ENCODE measurements at places on chromosomes 16 and 17.

DNA sequence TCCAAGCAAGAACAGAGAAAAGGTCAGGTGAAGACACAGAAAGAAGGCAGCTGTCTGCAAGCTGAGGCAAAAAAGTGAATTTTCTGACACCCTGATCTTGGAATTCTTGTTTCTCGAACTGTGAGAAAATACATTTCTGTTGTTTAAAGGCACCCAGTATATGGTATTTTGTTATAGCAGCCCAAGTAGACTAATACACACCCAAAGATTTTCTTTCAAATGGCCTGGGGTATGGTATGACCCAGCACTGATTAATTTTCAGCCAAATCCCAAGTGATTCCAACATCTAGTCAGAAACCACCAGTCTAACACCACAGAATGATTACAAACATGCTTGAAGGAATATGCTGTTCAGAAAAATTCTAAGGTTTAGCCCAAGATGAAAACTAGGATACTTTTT is 36.8 kb downstream of the TRIM37 start:
- DNase-seq: no peak

DNA sequence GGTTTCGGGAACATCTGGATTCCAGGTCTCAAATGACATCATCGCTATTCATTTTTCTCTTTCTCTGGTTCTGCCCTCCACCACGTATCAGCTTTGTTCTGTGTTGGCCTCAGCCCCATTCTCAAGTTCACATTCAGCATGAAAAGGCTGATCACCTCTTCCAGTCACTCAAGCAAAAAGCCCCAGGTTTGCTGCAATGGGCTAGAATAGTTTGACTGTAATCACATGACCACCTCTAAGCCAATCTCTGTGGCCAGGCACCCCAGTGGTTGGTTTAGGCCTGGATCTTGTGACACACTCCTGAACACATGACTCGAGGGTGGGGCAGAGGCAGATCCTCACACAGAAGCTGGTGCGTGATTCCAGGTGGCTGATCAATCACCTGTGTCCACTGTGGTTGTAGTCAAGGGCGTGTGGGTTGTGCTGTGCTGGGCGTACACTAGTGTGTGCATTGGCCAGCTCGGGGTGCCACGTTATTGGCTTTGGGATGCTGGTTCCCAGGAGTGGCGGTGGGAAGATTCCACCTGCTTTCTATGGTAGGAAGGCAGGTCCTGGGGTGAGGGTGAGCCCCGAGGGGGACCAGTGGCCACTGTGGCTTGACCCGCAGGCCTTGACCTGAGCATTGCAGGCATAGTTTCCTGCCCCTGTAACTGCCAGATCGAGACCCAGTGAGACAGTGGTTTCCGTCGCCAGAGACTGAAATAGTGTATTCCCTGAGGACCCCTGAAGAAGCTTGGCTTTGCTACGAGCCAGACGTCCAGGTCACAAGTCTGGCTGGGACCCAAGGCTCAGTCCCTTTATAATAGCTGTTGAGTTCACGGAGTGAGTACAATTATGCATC is 12.0 kb downstream of the EEF2K start:
- no peak for DNase-seq

DNA sequence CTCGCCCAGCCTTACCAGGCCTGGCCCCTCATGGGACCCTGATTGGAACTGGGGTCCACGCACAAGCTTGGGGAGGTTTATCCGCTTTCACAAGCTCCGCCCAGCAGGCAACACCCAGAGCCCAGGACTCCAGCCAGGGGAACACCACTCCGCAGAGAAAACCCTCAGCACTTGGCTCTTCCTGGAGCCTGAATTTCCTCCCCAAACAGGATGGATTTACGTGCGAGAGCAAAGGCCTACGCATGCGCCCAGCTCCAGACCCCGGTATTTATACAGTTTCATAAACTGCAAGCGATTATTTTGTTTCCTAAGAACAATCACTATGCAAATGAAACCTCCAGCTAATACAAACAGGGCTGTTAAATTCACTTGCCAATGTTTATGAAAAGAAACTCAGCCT is 22.8 kb downstream of the ZNF423 start:
- DNase-seq: no peak

DNA sequence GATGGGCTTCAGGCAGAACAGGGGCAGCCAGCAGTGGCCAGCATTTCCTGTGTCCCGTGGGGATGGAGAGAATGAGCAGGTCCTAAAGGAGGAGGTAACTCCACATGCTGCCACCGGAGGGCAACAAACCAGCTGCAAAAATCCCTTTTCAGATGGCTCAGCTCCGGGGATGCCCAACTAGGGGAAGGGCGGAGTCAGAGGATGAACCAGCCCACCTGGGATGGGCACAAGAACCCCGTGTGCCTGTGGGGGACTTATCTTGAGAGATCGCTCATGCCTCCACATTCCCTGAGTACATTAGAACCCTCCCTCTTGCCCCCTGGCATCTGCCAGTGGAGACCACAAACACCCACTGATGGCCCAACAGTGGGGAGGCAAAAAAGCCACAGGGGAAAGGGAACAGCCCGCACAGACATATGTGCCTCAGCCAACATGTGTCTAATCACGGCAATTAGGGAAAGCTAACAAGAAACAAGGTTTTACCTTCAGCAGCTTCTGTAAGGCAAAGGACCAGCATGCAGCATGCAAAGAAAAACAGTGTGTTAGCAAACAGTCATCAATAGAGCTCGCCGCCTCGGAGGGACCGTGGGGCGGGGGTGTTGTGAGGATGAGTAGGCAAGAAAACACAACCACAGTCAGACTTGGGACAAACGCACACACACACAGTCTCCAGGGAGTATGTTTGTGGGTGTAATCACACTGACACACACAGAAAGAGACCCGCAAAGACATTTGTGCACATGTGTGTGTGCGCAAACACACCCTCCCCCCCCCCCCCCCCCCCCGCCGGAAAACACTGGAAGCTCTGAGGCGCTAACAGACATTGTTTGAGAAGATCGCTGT is 64.0 kb downstream of the MYO18A start:
- peak; percentile 48 for DNase-seq

DNA sequence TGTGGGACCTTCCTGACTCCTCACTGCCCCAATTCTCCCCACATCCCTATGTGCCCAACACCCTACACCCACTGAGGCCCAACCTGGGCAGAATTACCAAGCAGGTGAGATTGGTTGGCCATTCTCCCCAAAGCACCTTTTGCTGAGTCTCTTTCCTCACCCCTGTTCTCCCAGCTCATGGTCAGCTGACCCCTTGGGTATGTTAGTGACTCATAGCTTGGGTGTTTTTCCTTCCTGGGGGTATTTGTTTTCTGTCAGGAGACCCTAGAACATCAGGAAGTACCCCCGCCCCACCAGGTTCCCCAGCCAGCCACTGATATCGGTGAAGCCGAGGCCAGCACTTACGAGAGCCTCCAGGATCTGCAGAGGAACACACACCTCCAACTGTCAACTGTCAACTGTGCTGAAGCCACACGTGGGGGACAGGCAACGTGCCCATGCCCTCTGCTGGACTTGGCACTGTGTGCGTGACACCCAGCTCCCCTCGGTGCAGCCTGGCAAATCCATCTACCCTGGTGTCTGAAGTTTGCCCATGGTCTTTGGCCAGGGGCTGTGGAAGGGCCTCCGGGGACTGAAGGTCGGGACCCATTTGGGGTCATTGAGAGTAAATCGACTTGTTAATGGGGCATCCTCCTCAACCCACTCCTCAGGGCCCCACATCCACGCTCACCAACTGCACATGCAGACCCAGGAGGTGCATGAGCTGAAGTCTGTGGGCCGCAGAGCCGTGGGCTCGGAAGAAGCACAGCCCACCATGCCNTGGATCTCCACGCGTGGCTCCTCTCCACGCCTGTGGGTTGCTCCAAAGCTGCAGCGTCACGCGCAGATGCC is 53.1 kb downstream of the METRNL start:
- DNase-seq: no peak

- no peak for DNase-seq
Observed at GRCh38 chr17:68768804-68769203, 167.6 kb upstream of the FAM20A start.

GRCh38 chr16:55655897-55656681 is at the start of gene SLC6A2:
Gene SLC6A2 (plus strand): TSS chr16:55655988. CDS start chr16:55656695, 707 bp downstream.
- DNase-seq: no peak

GRCh38 chr16:67517661-67518423 is 10.8 kb upstream of the RIPOR1 start:
- no peak for DNase-seq

DNA sequence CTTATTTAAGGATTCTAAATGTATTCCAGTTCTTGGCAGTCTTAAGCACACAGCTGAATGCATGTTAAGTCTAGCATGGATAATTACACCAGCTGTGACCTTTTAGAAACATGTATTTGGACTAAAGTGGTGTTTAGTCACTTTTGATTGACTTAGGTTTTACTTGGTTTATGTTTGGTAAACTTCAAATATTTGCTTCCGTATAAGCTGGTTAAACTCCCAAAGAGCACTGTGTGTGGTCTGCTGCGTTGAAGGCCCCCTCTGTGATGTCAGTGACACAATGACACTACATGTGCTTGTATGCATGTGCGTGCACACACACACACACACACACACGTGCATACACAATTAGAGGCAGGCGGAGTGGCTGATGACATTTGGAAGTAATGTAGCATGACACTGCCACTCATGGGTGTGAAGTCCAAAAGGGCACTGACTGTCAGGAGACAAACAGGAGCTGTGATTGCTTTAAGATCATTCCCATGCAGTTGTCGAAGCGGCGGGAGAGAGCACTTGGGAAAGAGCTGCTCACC is 156.1 kb upstream of the CDH13 start:
- no peak for DNase-seq

DNA sequence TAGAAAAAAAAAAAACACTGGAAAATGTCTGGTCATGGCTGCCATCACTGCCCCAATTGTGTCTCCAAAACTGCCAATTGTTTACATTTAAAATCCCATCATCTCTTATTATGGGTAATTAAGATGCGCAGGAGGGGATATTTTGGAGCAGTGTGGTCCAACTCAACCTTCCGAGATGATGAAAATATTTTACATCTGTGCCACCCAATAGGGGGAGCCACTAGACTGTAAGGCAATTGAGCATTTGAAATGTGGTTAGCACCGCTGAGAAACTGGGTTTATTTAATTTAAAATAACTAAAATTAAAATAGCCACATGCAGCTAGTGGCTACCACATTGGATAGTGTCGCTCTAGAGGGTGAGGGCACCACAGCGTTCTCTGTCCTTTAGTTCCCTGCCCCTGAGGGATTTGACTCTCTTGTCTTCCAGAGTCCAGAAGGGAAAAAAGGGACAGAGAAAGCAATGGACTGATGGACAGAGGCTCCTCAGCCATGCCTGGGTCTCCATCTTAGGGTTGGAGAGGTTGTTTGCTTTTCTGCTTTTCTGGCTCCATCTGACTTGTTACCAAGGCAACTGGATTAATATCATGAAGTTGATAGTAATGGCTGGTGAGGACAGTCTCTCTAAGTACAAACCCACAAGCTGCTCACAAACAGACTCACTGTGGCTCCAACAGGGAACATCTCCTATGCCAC is 3.5 kb downstream of the MPO start:
- no peak for DNase-seq

- DNase-seq: no peak
Observed at GRCh38 chr17:8914554-8914953, 47.1 kb upstream of the PIK3R6 start.

GRCh38 chr17:46059486-46059885 is 60.4 kb downstream of the STH start:
- DNase-seq: no peak

DNA sequence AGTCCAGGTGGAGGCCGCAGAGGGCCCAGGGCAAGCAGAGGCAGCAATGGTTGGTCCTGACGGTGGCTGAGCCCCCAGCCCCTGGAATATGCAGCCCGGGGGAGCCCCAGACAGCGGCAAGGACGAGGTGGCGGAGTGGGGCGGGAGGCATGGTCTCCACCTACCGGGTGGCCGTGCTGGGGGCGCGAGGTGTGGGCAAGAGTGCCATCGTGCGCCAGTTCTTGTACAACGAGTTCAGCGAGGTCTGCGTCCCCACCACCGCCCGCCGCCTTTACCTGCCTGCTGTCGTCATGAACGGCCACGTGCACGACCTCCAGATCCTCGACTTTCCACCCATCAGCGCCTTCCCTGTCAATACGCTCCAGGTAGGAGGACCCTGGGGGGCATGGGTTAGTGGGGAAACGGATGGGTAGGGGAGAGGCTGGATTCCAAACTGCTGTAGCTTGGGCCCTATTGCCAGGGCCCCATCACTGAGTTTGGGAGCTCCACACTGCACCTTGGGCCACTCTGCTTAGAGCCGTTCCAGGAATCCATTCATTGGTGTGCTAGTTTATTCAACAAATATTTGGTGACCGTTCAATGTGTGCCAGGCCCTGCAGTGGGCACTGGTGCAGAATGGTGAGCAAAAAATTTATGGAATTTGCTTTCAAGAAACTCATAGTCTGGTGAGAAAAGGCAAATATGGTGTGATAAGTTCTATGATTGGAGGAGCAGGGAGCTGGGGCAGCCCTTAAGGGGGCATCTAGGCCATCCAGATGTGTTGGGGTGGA is 3.8 kb downstream of the RASL10B start:
- no peak for DNase-seq

DNA sequence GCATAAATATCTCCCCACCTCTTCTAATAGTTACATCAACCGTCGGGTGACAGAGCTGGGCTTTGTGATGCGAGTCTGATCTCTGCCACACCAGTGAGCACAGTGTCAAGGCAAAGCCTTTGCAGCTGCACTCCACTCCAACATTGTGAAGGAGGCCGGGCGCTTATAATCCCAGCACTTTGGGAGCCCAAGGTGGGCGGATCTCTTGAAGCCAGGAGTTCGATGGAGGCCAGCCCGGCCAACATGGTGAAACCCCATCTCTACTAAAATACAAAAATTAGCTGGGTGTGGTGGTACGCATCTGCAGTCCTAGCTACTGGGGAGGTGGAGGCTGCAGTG is 18.9 kb downstream of the CYB5D2 start:
- DNase-seq: no peak

- no peak for DNase-seq
Observed at GRCh38 chr17:40290629-40291280, 3.1 kb downstream of the CDC6 start.

DNA sequence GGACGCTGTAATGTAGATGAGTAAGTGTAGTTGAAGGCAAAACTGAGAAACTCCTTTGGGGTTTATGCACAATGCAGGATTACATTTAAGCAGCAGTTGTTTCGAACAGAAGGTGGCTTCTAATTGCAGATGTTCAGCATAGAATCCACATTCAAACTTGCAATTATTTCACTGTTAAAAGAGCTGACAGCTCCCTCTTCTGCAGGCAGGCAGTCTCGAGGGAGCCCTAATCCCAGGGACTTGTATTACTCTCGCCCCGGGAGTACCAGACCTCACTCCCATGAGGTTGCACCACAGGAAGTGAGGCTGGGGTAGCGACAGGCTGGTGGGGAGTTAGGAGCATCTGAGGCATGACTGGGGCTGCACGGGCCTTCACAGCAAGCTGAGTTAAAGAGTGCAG is 484.3 kb upstream of the EEF2KMT start:
- no peak for DNase-seq

GRCh38 chr16:52254746-52255145 is 292.2 kb downstream of the TOX3 start:
- no peak for DNase-seq

DNA sequence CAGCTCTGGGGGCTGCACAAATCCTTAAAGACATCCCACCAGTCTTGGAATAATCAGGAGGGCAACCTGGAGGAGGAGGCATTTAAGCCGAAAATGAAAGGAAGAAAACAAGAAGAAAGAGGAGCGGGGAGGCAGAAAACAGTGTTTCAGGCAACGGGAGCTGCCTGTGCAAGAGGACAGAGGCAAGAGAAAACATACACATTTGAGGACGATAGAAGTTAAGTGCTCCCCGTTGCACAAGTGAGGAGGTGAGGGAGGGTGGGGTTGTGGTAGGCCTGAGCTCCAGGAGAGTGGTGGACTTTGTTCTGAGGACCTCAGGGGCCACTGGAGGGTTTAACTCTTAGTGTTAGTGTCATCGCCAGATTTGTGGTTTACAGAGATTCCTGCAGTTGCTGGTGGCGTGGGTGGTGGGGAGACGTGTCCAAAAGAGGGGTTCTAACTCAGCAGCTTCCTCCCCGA is 27.6 kb upstream of the CIBAR2 start:
- DNase-seq: no peak

Data from stimulated activated CD4-positive, alpha-beta T cell treated with anti-CD3 and anti-CD28 coated beads, Interleukin-4, amount 100 ng/mL, for 1 hour (primary cell).